CD4-positive, alpha-beta T cell treated with Interleukin-17A for 1 hour (primary cell): ENCODE measurements at places on chromosomes 3 and 15.

DNA sequence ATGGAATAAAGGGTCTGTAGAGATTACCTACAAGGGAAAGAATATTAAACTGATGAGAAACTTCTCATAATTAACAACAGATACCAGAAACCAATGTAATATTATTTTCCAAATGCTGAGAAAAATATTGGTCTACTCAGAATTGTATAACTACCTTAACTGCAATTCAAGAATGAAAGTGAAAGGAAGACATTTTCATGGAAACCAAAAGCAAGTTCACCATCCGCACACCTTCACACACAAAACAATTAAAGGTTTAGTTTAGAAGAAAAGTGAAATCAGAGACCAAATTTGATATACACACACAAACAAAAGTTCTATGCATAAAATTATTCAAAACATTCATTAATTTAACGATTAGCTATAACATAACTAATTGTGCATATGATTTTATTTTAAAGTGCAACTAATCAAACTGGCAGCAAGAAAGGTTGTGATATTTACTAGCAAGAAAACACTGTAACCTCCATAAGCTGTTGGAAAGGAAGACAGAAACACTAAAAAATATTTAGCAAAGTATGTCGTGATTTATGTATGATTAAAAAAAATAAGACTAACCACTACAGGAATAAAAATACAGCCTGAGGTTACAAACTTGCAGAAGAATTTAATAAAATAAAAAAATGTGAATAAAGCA is 395.5 kb downstream of the FGF12 start:
- no peak for DNase-seq

- no peak for DNase-seq
Observed at GRCh38 chr15:70279096-70279495, 181.4 kb upstream of the TLE3 start.

DNA sequence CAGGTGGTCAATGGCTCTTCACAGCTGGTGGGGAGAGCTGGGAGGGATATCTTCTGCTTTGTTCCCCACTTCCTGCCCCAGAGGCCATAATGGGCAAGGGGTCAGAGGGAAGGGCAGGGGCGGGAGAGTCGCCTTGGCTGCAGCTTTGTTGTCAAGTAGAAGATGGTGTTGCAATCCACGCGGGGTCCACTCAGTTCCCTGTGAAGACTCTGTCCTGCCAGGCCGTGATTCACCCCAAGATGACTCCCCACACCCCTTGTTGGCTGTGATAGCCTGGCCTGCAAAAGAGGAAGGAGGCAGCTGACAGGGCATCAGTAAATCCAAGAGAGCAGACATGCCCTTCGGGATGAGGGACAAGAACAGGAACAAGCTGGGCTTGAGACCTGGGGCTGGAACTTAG is 6.9 kb downstream of the GALNT15 start:
- DNase-seq, result no peak

DNA sequence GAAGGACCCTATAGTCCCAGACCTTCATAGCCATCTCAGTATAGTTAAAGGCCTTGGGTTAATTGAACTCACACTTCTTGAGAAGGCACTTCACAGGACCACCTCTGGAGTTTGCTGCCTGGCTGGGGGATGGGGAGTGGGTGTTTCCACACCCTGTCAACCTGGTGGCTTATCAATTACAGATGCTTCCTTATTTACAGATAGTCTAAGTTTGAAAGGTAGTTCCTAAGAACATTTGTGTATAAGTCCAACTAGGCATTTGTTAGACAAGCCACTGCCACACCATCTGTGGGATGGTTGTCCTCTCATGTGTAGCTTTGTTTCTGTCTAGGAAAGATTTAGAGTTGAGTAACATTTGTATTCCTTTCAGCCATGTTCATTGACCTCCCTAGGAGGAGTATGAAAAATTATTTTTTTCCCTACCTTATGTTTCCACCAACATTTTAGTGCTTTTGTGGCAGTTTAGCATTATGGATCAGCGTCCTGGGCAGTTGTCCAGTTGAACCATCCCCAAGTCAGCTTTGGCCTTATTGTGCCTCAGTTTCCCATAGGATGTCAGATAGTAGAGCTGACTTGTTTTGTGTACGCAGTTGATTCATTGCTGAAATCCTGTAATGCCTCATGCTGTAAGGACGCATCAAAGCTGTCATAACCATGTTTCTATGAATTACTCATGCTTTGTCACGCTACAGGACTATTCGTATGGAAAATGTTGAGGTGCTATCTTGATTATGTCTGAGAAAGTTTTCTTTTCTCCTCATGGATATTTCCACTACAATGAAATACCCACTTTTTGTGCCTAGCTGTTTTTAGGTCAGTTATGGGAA is 21.2 kb upstream of the SIAH2 start:
- DNase-seq, result no peak

DNA sequence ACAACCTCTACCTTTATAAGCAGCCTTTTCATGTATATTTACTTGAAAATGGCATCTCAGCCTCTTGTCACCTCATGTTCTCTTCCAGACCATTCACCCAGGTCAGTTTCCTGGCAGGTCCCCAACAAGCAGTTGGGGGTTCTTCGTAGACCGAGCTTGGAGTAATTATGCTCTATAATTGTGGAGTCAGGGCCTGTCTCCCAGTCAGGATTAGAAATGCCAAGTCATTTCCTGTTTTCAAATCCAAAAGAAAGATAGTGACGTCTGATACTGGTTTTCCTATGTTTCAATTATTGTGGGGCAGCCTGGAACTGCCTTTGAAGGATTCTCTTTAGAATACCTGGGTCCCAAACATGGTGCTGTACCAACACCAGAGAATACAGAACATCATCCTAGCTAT is 430.6 kb downstream of the MECOM start:
- no peak for DNase-seq

- DNase-seq, result no peak
Observed at GRCh38 chr3:140848666-140849065, 93.0 kb upstream of the SLC25A36 start.

DNA sequence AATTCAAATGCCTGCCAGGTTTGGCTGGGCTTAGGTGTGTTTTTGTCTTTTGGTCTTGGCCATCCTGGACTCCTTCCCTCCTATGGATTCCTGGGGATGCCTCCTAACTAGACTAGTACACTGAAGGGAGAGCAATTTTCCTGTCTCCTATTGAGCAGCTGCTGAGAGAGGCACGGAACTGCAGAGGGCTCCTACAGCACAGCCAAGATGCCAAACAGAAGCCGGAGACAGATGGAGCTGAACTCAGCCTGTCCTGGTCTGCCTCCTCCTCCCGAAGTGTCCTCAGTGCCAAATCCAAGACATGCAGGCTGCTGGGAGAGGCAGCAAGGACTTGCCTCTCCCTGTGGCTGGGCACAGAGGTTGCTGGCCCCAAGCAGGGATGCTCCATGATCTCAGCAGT is 256.6 kb upstream of the PROK2 start:
- DNase-seq, result no peak

DNA sequence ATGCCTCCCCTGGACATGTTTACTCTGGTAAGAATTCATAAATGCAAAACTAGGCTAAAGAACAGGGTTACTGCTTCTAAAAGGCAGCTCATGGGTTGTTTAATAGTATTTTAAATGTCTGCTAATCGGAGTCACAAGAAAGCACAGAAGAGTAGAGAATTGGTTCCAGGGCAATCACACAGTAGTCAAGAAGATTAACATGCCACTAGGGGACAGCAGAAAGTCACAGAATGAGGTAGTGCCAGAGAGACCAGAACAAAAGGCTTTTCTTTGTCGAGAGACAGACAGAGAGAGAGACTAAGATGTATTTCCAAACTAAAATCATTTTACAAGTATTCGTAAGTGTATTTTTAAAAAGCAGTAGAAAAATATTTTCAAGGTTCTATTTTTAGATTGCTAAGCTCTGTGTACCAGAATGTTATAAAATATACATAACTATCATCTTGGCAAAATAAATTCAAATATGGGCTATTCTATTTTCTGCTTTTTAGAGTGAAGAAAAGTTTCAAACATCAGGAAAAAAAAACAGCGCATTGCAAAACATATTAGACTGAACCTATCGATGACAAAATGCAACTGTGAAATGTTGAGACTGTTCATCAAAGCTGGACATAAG is 78.3 kb upstream of the CDIN1 start:
- DNase-seq, result peak; percentile 5

DNA sequence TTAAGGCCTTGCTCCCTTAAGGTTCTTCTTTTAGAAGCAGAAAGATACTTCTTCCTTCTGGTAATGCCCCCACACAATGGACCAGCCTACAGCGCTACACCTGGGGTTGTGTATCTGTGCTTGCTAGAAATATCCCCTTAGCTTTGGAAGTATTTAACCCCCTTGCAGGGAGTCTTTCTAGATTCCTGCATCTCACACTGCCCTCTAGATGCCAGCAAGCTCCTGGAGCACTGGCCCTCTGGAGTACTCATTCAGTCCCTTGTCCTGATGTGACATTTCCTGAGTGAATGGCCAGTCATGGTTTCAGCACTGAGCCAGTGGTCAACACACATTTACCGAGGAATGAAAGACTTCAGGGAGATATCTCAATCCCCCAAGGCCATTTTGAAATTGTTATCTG is 30.4 kb upstream of the RBP2 start:
- DNase-seq, result no peak

DNA sequence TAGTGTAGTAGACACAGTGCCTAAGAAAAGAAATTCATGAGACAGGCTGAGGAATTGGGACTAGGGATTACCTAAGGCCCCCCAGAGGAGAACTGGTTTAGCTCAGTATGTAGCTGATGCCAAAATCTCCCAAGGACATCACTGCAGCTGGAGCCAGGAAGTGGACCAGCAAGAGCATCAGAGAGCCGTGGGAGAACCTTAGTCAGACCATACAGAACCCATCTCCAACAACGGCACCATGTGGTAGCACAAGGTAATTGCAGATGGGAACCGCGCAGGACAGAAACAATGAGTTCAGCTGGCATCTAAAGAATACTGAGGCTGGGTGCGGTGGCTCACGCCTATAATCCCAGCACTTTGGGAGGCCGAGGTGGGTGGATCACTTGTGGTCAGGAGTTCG is 81.7 kb downstream of the WNT5A start:
- DNase-seq, result no peak

- DNase-seq, result no peak
Observed at GRCh38 chr3:126056088-126056487, 27.8 kb downstream of the SLC41A3 start.

DNA sequence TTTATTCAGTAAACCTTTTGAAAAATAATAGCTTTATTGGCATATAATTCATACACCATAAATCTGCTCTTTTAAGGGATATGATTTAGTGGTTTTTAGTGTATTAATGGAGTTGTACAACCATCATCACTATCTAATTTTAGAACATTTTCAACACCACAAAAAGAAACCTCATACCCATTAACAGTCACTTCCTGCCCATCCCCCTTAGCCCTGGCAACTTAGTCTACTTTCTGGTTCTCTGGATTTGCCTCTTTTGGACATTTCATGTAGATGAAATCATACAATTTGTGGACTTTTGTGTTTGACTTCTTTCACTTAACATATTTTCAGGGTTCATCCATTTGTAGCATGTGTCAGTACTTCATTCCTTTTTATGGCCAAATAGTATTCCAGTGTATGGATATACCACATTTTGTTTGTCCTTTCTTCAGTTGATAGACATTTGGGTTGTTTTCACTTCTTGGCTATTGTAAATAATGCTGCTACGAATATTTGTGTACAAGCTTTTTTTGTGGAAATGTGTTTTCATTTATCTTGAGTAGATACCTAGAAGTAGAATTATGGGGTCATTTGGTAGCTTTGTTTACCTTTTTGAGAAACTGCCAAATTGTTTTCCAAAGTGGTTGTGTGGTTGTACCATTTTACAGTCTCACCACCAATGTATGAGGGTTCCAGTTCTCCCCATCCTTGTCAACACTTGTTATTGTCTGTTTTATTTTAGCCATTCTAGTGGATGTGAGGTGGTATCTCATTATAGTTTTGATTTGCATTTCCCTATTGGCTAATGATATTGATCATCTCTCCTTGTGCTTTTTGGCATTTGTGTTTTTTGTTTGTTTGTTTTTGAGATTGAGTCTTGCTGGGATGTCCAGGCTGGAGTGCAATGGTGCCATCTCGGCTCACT is 45.8 kb downstream of the SMAD3 start:
- peak; percentile 62 for DNase-seq

- DNase-seq, result no peak
Observed at GRCh38 chr3:5298453-5298852, 110.9 kb downstream of the EDEM1 start.

DNA sequence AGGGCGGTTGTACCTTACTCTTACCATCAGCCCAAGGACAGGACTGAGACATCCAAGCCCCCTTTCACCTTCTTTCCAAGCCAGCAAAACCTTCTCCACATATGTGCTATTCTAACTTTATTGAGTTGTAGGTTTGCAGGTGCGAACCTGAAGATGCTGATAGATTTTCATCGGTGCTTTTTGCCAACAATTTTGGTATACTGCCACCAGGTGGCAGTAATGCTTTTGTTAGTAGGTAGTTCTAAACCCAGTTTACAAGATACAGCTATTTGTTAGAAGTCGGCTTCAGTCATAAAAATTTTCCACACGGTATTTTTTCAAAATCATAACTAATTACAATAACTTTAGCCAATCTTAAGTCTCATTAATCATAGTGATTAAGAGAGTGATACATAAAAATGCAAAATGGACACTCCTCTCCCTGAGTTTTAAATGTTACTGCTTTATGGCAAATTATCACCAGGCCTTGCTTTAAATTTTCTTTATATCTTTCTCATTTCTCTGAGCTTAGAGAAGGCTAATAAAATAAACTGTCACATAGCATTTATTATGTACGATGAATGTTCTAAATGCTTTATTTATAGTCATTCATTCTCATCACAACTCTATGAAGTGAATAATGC is 636 bp downstream of the TBC1D21 start:
- DNase-seq, result peak; percentile 56

- no peak for DNase-seq
Observed at GRCh38 chr3:5531741-5532290, 344.3 kb downstream of the EDEM1 start.

- no peak for DNase-seq
Observed at GRCh38 chr15:90948506-90948905, 6.2 kb upstream of the RCCD1 start.

- DNase-seq, result no peak
Observed at GRCh38 chr3:43624619-43625305, 3.0 kb upstream of the ANO10 start.

DNA sequence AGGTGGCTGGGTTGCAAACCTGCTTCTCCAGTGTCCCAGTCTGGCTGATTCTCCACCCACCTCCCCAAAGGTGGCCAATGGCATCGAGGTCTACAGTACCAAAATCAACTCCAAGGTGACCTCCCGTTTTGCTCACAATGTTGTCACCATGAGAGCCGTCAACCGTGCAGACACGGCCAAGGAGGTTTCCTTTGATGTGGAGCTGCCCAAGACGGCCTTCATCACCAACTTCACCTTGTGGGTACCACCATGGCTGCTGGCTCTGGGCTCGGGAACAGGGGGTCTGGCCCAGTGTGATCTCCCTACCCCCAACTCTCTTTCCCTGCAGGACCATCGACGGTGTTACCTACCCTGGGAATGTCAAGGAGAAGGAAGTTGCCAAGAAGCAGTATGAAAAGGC is 1.8 kb downstream of the ITIH3 start:
- DNase-seq, result no peak

DNA sequence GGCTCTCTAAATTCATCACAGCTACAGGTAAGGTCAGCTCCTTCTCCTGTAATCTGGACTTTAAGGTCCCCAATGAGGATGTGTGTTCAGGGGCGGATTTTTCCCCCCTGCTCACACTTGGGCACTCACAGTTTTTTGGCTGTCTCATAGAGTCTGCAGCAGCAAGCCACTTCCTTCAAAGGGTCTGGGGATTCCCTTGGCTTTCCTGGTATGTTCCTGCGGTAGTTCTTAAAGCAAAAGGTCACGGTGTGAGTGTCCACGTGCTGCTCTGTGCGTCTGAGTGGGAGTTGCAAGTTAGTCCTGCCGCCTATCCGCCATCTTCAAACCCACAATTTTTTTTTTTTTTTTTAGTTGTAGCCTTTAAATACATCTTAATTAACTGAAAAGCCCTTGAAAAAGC is 15.4 kb upstream of the CFAP20DC start:
- DNase-seq, result no peak
